ENCODE measurements at places on chromosomes 16 and 17. TPM values are rescaled to one million over a fixed set of nuclear protein-coding genes. Genes with fewer than 3 reads are reported as not detected.

- no peak for DNase-seq
These were observed 100.2 kb downstream of the PHKB start for GRCh38 chr16:47561286-47561685.

DNA sequence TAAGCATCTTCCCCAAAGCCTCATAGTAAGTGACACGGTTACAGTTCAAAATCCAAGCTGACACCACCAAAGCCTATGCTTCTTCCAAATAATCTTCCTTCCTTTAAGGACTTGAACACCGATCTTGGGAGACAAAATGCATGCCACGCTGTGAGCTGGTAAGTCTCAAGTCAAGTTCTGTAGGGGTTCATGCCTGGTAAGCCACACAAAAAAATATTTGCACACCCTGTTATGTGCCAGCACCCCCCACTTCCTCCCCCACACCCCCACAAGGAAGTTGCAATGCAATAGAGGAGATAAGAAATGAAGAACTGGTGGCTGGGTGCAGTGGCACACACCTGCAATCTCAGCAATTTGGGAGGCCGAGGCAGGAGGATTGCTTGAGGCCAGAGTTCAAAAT lies 5.6 kb downstream of the NOG start:
- DNase-seq: no peak

DNA sequence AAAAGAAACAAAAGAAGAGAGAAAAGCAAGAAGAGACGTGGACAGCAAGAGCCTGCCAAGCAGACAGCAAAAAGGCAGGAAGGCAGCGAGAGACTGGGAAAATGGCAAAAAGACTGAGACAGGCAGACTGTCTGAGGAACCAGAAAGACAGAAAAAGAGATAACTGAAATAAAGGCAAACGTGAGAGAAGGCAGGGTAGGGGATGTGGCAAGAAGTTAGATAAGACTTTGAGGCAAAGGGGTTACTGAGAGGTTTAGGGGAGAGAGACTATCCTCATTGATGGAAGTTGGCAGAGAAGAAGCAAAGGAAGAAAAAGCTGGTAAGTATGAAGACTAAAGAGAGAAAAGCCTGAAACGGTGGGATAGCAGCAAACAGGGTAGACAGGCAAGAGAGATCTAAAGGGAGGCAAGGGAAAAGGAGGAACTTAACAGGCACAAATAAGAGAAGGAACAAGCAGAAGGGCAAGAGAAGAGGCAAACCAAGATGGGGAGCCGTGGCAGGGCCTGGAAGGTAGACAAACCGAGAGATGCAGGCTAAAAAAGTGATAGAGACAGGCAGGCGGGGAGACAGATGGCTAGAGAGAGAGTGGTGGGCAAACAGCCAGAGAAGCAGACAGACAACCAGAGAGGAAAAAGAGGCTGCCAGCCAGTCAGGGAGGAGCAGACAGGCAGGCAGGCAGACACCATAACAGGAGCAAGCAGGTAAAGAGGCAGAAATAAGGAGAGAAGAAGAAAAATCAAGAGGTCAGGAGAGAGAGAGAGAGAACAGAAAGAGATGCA lies 7.1 kb upstream of the CHD3 start:
- DNase-seq: no peak

DNA sequence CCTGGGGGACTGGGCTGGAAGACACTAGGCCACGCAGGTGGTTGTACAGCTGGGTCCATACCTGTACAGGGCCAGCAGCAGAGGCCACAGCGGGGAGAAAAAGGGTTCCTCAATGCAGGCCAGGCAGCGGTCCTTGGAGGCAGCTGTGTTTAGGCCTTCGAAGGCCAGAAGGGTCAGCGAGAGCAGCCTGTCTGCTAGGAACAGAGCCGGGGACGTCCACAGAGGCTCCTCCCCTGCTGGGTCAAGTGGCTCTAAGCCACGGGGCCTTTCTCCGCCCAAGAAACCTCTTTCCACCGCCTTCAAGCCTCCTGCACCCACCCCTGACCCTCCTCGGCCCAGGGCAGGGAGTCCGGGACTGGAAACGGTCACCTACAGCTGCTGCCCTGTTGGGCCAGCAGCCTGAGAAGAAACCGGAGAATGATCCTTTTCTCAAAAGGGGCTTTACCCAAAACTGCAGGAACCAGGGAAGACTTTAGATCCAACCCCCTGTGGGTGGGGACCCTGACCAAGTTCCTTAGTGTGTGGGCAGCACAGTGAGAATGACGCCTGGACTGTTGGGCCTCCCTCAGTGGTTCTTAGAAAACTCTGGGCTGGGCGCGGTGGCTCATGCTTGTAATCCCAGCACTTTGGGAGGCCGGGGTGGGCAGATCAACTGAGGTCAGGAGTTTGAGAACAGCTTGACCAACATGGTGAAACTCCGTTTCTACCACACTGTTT lies 8.4 kb upstream of the SPATA2L start:
- no peak for DNase-seq

DNA sequence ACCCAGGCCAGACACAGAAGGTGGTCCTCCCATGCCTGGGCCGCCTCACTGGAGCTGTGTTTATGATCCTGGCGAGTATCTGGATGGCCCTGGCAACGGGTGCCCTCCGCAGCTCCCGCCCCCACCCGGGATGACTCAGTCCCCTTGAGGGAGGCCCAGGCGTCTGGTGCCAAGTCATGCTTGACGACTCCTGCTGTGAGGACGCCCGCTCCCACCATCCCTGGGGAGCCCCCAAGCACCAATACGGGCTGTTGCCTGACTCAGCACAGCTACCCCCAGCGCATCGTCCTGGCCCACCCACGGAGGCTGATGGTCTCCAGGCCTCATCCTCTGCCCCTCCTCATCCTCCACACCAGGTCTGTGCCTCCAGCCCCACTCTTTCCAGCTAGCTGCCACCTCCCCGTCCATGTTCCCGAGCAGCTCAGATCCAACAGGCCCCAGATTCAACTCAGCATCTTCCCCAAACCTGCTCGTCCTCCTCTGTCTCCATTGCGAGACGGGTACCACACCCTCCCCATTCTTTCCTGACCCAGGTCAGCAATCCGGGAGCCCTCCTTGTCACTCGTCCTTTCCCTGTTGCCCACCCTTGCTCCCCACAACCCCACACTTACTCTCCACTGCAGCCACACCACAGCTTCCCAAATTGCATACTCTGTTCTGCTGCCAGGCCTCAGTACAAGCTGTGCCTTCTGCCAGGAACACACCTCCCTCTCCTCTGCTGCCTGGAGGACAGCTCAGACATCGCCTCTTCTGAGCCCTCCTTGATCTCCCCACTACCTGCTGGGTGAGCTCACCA lies 2.6 kb downstream of the CAMKK1 start:
- no peak for DNase-seq

- no peak for DNase-seq
These were observed 24.3 kb downstream of the MGRN1 start for GRCh38 chr16:4648917-4649316.

DNA sequence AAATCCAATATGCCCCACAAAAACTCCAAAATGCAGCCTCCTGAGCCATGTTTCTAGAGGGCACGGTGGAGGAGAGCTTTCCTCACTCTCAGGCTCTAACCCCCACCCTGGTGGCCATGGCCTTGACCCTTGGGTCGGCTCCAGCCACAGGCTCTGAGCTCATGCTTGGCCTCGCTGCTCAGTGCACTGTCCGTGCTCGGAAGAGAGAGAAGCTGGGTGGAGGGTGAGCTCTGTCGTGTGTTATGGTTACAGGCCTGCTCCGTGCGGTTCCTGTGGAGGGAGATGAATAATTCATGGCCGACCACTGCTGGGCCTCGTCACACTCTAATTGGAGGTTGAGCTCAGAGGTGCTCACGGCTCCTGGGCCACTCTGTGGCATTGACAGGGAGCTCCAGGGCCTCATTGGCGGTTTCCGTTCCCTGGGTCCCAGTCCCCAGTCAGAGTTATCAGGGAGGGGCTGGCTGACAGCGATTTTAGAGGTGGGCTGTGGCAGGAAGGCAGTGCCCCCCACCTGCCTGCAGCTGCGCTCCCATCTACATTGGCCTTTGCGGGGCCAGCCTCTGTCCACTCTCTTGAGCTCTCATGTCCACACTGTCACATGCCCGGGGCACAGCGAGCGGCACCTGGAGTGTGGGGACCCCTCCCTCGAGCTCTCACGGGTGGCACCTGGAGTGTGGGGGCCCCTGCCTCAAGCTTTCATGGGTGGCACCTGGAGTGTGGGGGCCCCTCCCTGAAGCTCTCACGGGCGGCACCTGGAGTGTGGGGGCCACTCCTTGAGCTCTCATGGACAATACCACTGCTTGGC lies 24.9 kb downstream of the ACSF3 start:
- no peak for DNase-seq

DNA sequence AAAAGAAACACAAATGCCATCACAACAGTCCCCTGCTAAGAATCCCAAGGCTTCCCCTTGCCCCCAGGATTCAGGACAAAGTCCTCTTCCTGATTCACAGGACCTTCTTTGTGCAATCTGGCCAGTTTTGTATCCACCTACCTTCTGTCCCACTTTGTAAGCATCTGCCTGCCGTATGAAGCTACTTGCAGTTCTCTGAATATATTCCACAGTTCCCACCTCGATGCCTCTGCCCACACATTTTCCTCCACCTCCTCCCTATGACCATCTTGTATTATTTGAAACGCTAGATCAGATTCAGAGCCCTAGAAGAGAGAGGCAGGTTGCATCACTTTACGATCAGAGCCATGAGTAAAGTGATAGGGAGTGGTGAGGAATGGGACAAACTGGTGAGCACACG lies 159.2 kb upstream of the XYLT1 start:
- no peak for DNase-seq

DNA sequence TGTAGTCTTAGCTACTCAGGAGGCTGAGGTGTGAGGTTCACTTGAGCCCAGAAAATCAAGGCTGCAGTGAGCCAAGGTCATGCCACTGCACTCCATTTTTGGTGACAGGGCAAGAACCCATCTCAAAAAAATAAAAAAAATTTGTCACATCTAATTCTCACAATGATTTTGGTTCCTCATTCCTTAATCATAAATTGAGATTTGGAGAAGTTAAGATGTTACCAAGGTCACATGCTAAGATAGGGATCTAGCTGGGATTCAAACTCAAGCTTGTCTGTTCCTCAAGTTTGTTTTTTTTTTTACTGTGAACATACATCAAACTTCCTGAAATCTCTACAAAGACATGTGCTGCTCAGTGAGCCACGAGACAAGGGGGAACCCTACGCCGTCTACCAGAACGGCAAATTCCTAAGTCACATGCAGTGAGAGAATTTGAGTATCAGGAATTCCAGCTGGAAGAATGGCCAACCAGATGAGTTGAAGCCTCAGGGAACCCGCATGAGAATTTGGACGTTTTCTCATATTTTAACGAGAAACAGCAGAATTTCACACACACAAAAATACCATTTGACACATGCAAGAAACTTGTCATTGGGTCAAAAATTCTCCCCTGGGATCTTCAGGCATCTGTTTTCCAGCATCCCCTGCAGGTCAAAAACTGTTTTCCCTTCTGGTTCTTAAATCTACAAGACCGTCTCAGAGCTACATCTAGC lies 414.1 kb upstream of the GOT2 start:
- DNase-seq: no peak

LCAT gene
- total RNA-seq: 12.8 TPM

DNA sequence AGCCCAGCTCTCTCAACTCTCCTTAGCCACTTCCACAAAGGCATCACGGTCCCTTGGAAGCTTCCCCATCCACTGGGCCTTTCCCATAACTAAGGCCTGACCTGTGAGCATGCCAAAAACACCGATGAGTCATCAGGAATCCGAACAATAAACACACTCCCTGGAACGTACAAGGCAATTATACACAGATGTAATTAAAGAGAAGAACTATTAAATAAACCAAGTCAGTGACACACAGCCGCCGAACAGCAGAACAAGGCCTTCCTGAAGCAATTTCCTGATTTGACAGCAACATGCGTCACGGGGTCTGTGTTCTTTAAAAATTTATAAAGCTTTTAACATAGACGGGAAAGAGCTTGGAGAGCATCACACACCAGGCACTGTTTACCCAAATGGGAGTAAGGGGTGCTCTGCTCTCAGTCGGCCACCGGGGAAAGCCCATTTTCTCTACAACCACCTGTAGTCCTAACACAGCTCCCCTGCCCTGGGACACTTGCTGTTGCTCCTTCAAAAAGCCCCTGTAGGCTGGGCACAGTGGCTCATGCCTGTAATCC lies 29.4 kb downstream of the COG7 start:
- no peak for DNase-seq

DNA sequence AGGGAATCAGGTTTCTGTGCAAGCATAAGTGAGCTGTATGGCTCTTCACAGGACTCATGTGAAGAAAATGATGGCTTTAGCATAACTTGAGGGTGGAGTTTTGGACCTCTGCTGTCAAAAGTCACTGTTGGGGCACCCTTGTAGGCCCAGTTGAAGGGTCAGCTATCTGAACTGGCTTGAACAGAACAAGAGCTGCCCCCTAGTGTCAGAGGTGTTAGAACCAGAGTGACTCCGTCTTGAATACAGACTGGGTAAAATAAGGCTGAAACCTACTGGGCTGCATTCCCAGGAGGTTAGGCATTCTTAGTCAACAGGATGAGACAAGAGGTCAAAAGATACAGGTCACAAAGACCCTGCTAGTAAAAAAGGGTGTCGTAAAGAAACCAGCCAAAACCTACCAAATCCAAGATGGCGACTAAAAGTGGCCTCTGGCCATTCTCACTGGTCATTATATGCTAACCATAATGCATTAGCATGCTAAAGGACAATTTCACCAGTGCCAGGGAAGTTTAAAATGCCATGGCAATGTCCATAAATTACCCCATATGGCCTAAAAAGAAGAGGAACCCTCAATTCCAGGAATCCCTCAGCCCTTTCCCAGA lies 484.0 kb upstream of the ERCC4 start:
- no peak for DNase-seq

DNA sequence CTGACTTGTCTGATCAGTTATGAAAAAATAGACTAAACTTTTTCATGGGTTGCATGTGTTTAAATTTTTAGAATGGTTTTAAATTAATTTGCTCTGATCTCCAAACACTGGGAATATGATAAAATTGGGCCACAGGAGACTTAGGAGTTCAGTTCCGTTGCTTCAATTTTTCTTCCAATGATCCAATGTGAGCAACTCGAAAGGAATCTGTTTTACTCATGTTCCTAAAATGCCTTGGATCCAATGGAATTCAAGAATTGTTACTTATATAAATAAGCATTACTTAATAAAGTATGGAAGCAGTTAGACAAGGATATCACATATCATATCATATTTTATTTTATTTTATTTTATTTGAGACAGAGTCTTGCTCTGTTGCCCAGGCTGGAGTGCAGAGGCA lies 56.0 kb upstream of the NACA2 start:
- DNase-seq: no peak

CHMP6 gene
- 32.7 TPM for total RNA-seq

- DNase-seq: no peak
These were observed 11.1 kb downstream of the USP6 start for GRCh38 chr17:5126719-5127488.

CIITA gene
- total RNA-seq: 11.9 TPM

KRT23 gene
- not detected for total RNA-seq

Measured in CD8-positive, alpha-beta memory T cell (primary cell).